ENCODE measurements at places on chromosomes 5 and 9.

DNA sequence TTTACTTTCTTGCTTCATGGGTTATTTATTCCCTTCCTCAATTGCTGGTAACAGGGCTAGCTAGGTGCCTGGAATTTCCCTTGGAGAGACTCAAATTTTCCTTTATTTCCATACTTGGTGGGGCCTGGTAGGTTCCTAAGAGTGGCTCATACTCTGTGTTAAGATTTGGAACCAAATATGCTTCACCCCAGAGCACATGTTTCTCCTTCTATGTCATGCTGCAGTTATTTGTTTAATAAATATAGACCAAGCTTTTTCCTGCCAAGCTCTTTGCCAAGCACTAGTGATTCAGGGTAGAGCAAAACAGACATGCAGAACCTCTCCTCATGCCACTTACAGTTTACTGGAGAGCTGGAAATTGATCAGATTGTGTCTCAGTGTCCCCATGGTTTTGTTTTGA lies 290.3 kb upstream of the SGCD start:
- DNase-seq, result no peak

DNA sequence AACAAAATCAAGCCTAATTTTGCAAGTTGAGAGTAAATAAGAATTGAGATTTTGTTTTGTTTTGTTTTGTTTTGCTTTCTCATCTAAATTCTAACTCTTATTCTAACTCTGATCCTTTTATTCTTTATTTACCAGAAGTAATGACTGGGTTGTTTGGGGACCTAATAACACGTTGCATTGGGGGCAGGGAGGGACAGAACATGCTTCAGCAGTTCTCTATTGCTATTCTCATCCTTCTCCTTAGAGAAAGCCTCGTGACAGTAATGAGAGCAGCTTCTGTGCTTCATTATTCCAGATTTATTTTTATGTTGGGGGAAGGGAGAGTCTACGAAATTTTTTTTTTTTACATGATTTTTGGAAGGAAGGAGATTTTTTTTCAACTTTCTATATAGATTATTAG lies 21.1 kb downstream of the CPEB4 start:
- no peak for DNase-seq

DNA sequence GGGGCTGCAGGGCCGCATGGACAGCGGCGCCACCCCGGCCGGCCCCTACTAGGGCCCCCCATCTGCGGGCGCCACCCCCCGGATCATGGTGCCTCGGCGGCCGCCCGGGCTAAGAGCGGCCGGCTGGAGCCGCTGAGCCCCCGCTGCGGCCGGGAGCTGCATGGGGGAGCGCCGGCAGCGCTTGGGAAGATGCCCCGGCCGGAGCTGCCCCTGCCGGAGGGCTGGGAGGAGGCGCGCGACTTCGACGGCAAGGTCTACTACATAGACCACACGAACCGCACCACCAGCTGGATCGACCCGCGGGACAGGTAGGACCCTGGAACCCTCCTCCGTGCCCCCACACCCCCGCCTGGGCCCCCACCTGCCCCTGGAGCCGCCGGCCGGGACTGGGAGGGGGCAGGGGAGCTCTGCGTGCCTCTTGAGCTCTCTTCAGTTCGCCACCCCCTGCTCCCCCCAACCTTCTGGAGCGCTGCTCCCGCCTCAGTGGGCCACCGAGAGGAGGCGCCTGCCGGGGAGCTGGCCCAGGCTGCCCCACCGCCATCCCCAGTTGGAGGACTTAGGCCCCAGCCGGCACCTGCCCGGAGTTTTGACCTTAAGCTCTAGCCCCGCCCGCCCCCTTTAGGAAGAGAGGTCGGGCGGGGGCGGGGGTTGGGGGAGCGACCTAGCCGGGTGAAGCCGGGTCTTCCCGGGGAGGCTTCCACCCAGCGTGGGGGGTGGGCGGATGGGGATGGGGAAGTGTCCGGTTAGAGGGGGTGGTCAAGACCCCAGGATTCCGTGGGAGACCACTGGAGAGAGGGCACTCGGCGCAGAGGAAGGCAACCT lies 730 bp downstream of the WWC1 start:
- no peak for DNase-seq

DNA sequence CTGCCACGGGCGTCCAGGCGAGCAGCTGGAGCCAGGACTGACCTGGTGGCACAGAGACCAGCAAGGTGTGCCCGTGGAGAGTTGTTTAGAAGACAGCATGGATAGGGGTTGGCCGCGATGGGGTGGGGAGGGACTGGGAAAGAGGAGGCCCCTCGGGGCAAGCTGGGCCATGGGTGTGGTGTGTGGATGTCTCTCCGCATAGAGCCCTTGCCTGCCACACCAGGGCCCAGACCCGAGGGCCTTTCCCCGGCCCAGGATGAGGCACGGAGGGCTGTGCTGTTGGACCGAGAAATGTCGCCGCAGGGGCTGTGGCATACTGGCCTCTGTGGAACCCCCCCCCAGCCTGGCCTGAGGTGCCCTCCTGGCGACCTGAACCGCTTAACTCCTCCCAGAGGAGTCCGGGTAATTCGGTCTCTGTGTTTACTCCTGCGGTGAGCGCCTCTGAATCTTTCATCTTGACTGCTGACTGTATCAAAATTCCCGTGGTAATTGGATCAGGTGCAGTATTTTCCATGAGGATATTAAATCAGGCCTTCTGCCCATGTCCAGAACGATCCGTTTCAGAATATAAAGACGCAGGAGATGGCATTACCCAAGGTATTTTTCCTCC lies 22.5 kb upstream of the LAMC3 start:
- DNase-seq, result no peak

DNA sequence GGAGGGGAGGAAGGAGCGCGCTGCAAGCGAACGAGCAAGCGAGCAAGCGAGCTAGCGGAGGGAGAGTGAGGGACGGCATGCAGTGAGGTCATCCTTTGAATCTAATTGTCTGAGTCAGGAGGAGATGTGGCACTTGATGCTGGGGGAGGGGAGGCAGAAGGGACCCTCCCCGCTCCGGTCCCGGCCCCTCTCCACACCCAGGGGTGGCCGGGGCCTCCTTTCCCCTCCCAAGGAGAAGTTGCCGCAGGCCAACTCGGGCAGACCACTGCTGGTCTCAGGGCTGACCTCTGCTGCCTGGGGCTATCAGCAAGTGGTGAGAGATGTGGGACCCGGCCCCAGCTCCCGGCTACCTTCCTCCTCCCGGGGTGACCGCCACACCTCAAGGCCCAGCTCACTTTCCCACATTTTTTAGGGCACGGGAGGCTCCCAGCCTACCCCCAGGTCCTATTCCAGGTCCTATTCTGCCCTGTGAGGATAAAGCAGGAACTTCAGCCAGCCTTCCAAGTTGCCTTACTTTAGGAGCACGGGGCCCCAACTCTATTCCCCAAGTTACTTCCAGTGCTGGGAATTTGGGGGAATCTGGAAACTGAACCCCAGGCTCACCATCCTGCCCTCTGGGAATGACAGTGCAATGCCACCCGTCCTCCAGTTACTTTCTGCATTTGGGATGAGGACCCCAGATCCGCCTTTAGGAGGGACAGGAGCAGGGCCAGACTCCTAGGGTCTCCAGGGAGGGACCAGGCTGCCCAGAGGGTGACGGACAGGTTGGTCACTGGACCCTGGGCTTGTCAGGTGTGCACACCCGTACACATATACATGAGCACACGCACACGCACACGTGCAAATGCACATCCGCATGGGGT lies 11.1 kb downstream of the CNTFR start:
- no peak for DNase-seq

DNA sequence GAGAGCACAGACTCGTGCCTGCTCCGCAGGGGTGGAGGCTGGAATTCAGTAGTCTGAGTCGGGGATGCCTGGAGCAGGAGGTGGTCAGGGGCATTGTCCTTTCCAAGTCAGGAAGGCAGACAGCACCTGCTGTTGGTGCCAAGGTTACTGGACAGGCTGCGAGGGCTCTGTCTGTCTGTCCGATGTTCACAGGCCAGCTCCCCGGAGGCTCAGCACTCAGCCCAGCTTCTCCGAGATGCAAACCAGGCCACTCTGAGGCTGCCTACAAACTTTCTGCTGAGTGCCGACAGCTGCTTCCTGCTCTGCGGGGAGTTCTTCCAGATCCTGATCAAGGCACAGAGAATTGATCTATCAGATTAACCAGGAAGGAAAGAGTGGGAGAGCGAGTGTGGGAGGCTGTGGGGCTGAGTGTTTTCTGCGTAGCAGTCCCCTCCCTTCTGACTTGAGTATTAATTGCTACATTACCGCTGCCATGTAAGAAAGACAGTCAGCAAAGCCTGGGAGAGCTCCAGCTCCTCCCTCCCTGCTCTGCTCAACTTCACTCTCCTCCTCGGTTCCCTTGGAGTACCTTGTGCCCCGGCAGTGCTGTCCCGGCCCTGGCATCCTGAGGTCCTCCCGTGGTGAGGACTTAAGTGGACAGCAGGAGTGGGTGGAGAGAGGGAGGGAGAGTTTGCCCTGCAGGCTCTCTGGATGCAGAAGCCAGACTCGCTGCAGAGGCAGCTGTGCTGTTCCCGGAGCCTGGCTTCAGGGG lies 36.0 kb downstream of the KCNMB1 start:
- no peak for DNase-seq

GRCh38 chr9:132192728-132193127 lies 30.9 kb downstream of the NTNG2 start:
- no peak for DNase-seq

- no peak for DNase-seq
Observed at GRCh38 chr9:95217936-95218335, 99.6 kb downstream of the FANCC start.

- no peak for DNase-seq
Observed at GRCh38 chr9:10678010-10678409, 65.2 kb upstream of the PTPRD start.

- DNase-seq, result no peak
Observed at GRCh38 chr9:117714282-117714681, 10.1 kb downstream of the TLR4 start.

DNA sequence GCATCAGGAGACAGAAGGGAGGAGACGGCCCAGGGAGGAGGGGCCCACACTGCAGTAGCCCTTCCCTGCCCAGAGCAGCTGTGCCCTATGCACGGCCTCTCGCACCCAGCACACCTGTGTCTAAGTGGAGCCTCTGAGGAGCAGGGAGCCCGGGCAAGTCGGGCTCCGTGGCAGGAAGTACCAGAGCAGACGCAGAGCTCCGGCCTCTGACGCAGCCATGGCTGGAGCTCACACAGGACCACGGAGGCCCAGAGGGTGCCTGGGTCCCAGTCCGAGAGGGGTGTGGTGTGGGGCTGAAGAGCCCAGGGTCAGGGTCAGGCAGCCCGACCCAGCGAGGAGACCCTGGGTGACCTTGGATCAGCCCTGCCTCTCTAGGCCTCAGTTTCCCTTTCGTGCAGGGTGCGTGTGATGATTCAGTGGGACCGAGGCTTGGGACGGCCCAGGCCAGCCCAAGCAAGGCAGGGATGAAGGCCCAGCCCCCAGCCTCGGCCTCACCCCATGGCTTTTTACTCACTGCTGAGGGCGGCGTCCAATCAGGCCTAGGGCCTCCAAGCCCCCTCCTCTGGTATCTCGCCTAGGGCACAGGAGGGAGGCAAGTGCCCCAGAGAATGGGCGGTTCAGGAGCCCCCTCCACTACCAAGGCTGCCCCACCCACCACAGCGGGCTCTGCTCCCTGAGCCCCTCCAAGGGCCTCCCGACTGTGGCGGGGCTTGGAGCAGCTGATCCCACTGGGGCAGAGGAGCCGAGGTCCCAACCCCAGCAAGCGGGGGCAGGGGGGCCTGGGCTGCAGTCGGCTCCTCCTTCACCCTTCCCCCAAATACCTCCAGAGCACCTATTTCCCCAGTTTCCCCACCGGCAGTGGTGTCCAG lies 4.3 kb upstream of the AGPAT2 start:
- DNase-seq, result no peak

- DNase-seq, result no peak
Observed at GRCh38 chr9:14967450-14968321, 57.5 kb upstream of the FREM1 start.

DNA sequence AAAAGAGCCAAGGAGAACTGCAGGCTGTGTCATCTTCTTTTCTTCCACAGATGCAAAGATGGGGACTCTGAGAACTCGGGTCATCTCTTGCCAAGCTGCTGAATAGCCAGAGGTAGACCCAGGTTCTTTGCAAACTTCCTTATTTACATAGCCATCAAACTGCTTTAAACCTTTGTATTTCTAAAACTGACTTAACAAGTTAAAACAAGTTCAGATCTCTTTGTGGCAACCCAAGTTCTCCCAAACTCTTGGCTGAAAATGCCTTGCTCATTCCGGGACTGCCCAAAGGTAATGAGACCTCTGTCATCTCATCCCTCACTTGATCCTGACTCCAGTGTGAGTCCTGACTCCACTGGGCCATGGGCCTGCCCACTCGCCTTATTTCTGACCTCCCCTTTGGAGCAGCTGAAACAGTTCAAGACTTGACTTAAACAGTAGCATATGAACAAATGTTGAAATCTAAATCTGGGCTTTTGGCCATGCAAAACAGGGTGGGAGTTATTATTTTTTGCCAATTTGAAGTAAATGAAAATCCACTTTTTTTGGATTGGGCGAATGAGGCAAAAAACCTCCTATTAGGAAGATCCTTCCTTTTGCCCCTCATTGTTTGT lies 50.6 kb downstream of the FBXL7 start:
- no peak for DNase-seq

DNA sequence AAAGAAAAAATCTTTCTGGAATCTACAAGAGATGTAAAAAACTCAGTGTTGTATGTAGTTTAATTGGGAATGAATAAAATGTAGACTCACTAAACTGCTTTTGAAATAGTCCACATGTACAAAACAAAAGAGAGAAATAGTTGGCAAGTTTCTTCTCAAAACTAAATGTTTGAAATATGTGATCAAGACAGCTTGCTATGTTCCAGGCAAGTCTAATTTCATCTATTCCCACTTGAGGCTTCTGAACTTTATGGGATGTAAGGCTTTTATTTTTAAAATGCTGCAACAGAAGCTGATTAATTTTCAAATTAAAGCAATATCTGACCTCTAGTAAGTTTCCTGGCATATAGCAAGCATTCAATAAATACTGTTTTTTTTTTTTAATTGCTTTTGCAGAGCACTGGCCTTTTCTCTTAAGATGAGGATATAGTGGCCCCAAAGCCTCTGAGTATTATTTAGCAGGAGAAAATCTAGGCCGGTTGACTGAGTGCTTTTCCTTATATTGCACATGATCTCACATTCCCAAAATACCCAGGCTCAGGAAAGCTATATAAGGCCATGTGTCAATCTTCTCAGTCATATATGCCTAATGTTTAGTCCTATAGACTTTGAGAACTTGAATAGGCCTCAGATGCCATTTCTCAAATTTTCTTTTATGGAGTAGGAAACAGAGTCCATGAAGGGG lies 183.2 kb downstream of the NTRK2 start:
- DNase-seq, result no peak

DNA sequence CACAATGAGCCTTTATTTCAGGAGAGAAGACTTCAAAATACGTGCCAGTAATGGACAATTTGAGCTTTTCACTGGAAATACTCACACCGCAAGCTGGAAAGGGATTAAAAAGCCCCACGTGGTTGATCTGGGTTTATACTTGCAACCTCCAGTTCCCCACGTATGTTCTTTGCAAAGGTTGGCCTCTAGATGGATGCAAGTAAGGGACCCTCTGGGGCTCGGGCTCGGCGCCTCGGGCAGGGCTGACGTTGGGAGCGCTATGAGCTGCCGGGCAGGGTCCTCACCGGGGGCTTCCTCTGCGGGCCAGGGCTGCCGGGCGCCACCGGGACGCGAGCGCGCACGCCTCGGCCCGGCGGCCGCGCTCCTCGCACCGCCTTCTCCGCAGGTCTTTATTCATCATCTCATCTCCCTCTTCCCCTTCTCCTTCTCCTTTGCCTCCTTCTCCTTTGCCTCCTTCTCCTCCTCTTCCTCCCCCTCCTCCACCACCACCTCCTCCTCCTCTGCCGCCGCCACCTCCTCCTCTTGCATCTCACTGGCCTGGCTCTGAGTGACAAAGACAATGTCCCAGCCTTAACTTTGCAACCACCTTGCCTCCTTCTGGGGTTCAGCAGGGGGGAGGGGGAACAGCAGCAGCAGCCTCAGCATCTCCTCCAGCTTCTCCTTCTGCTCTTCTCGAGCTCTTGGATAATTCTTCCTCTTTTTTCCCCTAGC lies 701 bp upstream of the ZNF462 start:
- DNase-seq, result no peak
